CD4-positive, alpha-beta memory T cell (primary cell): ENCODE measurements at places on chromosomes 5 and 9.

GRCh38 chr5:135942202-135942771 is 12.5 kb downstream of the LECT2 start:
- DNase-seq: no peak

DNA sequence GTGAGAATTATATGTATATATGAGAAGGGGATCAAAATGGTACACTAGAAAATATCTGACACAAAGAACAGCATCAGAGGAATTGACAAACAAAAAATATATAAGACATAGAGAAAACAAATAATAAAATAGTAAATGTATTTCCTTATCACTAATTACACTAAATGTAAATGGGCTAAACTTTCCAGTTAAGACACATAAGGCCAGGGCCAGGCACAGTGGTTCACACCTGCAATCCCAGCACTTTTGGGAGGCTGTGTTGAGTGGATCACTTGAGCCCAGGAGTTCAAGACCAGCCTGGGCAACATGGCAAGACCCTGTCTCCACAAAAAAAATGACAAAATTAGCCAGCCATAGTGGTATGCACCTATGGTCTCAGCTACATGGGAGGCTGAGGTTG is 8.5 kb downstream of the FBXL17 start:
- no peak for DNase-seq

DNA sequence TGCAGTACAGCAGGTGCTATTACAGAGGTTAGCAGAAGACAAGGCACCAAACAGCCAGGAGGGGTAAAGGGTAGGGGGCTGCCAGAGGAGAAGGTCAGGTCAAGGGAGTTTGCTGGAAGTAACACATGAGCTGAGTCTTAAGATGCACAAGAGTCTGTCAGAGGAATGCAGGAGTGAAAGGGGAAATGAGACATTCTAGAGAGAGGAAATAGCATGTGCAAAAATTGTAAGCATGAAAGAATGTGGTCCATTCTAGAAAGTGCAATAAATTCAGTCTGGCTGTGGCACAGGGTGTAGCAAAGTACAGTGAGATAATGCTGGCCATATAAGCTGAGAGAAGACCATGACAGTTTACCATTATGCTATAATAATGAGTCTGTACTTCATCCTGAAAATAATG is 6.6 kb downstream of the GOLGA1 start:
- DNase-seq: no peak

DNA sequence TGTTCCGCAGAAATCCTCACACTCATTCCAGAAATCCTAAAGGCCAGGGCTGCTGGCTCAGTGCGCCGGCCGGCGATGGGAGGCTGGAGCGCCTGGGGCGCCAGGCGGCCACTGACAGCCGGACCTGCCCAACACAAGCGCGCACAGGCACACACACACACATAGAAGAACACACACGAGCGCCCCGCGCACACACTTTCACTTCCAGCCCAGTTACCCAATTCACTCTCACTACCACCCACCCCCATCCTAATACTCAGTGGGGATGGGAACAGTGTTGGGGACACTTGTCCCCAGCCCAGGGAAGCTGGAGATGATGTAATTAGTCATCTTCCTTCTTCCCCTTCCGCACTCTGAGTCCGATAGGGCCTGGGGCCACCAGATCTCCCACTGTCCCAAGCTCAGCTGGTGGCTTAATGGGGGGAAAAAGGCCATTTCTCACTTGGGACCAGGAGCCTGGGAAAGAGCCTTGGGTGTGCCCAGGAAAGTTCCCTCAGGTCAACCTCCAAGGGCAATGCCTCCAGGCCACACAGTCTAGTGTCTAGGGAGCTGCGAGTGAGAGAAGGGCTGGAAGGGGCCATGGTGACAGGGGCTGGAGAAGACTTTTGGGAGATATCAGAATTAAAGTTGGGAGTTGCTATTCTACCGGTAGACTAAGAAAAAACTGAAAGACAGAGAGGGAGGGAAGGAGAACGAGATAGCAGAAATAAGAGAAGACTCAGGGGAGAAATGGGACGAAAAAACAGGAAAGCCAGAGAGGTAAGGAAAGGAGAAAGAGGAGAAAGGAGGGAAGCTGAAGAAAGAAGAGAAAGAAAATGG is 1.7 kb downstream of the EBF1 start:
- peak; percentile 11 for DNase-seq

- DNase-seq: no peak
Measured at GRCh38 chr9:5492965-5493678, 17.2 kb upstream of the PDCD1LG2 start.

GRCh38 chr5:125274938-125275724 is 528.7 kb upstream of the ZNF608 start:
- DNase-seq: no peak

DNA sequence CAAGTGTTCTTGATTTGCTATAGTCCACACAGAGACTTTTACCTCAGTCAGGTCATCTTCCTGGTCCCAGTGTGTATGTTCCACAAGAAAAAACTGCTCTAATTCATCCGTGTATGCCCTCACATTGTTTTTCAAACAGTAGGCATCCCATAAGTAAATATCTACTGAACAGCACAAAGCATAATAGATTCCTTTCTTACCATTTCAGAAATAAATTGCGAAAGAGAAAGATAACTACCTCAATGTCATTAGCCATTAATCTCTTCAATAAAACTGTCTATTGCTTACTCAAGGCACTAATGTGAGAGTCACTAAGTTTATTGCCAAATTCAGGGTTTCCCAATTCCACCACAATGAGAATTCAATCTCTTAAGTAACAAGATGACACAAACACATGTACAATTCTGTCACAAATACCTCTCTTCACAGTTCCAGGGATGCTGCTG is 9.6 kb downstream of the FBXW2 start:
- no peak for DNase-seq

- DNase-seq: no peak
Measured at GRCh38 chr5:174736331-174736721, 11.9 kb downstream of the MSX2 start.

- no peak for DNase-seq
Measured at GRCh38 chr5:145937432-145938250, 1.3 kb downstream of the SH3RF2 start.

GRCh38 chr9:137688261-137688660 is 69.5 kb downstream of the EHMT1 start:
- no peak for DNase-seq

DNA sequence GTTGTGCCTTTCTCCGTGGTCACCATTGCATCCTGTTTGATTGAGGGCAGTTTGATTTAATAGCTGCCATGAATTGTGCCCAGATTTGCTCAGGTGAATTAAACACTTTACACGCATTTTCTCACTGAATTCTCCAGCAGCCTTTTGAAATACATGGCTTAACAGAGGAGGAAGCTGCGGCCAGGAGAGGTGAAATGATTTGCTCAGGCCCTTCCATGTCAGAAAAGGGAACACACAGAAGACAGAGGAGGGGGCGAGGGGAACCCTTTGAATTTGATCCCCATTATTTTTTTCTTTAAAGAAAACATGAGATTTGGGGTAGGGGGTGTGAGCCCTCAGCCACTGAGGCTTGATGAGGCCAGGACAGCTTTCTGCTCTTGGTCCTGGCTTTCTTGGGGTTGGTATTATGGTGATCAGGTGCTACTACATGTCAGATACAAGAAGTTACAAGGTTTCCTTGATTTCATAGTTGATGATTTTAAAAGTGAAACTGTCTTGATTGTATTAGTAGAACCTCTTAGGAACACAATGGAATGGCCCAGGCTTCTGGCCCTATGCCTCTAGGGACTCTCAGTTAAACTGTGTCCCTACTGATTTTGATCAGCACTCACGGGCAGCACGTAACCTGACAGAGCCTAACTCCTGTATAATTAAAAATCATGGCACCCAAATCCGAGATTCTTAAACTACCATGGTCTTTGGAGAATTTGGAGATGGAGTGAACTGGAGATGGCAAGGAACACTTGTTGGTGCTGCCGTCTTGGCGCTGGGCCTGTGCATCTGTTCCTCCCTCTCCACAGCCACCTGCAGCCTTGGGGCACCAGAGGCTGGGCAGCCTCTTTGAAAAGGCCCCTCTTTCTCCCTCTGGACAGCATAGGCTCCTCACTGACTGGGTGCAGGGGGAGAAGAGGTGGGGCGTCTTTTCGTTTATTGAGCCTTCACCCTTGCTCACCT is 107.9 kb downstream of the TRIO start:
- no peak for DNase-seq

GRCh38 chr9:101440714-101441230 is 5.2 kb upstream of the ALDOB start:
- no peak for DNase-seq

- DNase-seq: no peak
Measured at GRCh38 chr5:135761746-135762145, 72.7 kb upstream of the SLC25A48 start.

DNA sequence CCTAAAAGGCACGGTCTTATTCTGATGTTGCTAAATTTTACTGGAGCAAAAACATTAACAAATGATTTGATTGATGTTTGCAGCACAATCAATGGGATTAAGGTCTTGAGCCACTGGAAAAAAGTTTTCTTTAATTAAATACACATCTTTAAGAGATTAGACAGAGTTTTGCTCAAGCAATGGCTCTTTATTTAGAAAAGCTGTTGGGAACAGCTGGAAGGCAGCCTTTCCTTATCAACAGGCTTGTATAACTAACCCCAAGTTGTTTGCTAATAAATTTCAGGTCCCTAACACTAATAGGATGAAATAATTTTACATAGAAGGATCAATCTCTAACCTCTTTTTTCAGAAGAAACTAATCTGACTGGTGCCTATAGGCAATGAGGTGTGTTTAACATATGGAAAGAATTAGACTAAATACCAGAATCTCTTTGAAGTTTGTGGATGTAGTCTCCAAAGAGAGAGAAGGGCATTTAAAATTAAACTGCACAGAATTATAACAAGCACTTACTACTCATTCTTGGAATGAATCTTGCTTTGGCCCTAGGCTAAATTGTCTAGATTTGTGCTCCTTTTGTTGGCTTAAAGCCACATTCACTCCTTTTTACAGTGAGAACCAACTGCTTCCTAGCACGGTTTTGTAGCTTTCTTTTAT is 67.3 kb upstream of the TNFAIP8 start:
- DNase-seq: no peak

DNA sequence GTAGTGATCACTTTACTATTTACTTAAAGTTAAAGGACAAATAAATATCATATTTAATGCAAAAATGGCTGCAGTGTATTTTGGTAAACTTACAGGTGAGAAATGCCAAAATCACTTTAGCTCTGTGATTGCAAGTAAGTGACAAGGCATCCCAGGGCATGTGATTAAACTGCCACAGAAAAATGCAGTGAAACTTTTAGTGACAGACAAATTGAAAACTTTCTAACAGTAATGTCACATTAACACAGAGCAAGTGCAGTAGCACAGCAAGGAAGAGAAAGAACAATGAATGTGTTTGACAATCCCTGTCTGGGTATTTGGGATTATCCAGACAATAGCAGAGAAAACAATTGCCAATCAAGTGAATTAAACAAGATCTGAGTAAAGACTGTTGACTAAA is 606.8 kb downstream of the SLCO4C1 start:
- no peak for DNase-seq

GRCh38 chr5:171755354-171755821 is 30.2 kb upstream of the SMIM23 start:
- DNase-seq: no peak

GRCh38 chr9:6072865-6073264 is 57.4 kb upstream of the RANBP6 start:
- no peak for DNase-seq

DNA sequence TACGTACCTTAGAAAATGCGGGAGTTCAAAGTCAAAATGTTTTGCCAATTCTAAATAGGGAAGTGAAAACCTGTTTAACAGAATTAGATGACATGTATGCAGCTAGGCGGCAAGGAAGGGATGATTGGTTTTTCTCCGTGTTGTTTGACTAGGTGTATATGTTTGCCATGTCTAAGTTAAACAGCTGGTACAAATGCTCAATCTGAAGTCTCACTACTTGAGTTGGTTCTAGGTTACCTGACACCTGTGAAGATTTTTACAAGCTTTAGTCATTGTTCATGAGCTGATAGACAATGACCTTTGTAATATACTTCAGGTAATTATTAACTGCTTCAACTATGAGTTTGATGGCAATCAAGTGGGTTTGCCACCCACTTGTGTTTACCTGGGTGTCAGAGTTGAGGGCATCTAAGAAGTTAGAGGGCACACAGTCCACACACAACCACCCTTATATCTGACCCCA is 74.3 kb downstream of the SLC44A1 start:
- no peak for DNase-seq
